Tibial nerve (tissue), 4 donors: ENCODE measurements at places on chromosomes 2 and 18. TPM values are rescaled to one million over a fixed set of nuclear protein-coding genes. Genes with fewer than 3 reads are reported as not detected.

The MREG gene
- total RNA-seq: 3.3 TPM

The DES gene
- total RNA-seq: 50.4 TPM

The TUBB8B gene
- total RNA-seq: not detected

The CROCC2 gene
- not detected for total RNA-seq

The XDH gene
- total RNA-seq: not detected

The WDPCP gene
- 14.4 TPM for total RNA-seq

The CDKL4 gene
- total RNA-seq: 0.22 TPM

The SERPINB10 gene
- total RNA-seq: not detected

The ORC2 gene
- 32.3 TPM for total RNA-seq

The PLEK gene
- total RNA-seq: 9.0 TPM

The ITGA6 gene
- 254 TPM for total RNA-seq

The LRATD1 gene
- total RNA-seq: 5.7 TPM

The DUSP19 gene
- total RNA-seq: 2.2 TPM

The IL1B gene
- total RNA-seq: 0.39 TPM

The KLHL41 gene
- 1.6 TPM for total RNA-seq

The IRS1 gene
- 9.4 TPM for total RNA-seq

The ZSWIM2 gene
- not detected for total RNA-seq

The COL5A2 gene
- total RNA-seq: 57.6 TPM

The PSMA8 gene
- total RNA-seq: not detected

The TEKT4 gene
- total RNA-seq: not detected

The IL36A gene
- not detected for total RNA-seq

The LRP1B gene
- 2.1 TPM for total RNA-seq

The ATP5MC3 gene
- 47.3 TPM for total RNA-seq

The LRRC30 gene
- total RNA-seq: not detected

The CAMKMT gene
- 8.4 TPM for total RNA-seq

The SLC23A3 gene
- total RNA-seq: 0.21 TPM

The KATNAL2 gene
- 10.7 TPM for total RNA-seq

The ILKAP gene
- 51.0 TPM for total RNA-seq

The CYS1 gene
- 2.7 TPM for total RNA-seq

The GNLY gene
- 0.63 TPM for total RNA-seq

The ALPG gene
- total RNA-seq: not detected

The FAM124B gene
- total RNA-seq: 9.2 TPM

The KRTCAP3 gene
- not detected for total RNA-seq

The TACR1 gene
- total RNA-seq: 3.3 TPM

The SLC14A1 gene
- total RNA-seq: 0.60 TPM

The VWA3B gene
- total RNA-seq: 2.5 TPM

The TCF7L1 gene
- total RNA-seq: 14.1 TPM

The FEV gene
- total RNA-seq: not detected

The CXCR1 gene
- 0.21 TPM for total RNA-seq

The LBH gene
- 12.7 TPM for total RNA-seq

The EDAR gene
- under 0.01 TPM for total RNA-seq

The DSC3 gene
- 11.4 TPM for total RNA-seq

The SFTPB gene
- total RNA-seq: not detected

The ATOH8 gene
- total RNA-seq: 133 TPM

The SMC6 gene
- total RNA-seq: 30.8 TPM

The RAB3GAP1 gene
- total RNA-seq: 40.8 TPM

The GREB1 gene
- total RNA-seq: 74.3 TPM

The ST6GAL2 gene
- total RNA-seq: not detected

The HSBP1L1 gene
- 35.4 TPM for total RNA-seq

The INO80C gene
- 10.5 TPM for total RNA-seq

The DYSF gene
- 6.9 TPM for total RNA-seq

The ALPP gene
- total RNA-seq: not detected

The STPG4 gene
- total RNA-seq: not detected

The TGFA gene
- total RNA-seq: 3.0 TPM

The ITGB6 gene
- not detected for total RNA-seq

The RAX gene
- not detected for total RNA-seq

The LONRF2 gene
- 10.5 TPM for total RNA-seq

The CRACDL gene
- 16.2 TPM for total RNA-seq
